SHP77 treated with DMSO at 0.1 percent for 48 hours (cell line): ENCODE measurements at places on chromosomes 2 and 18.

DNA sequence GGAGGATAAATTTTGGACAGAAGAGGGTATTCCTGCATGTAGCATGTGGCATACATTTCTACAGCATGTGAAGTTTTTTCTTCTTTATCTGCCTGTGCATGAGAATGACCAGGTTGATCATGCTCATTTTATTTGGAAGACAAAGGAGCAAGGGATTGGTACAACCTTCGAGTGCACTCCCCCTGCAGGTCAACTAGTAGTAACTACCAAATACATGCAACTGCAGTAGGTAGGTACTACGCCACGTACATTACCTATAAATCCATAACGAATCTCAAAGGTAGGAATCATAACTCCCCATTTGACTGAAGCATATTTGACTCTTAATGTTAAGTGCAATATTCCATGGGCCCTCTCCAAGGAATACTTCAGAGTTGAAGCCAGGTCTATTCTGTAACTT lies 763.9 kb downstream of the TSN start:
- DNase-seq: no peak

GRCh38 chr2:25981596-25982272 lies 563 bp downstream of the KIF3C start:
- no peak for DNase-seq

GRCh38 chr2:23745726-23746105 lies 181.2 kb downstream of the ATAD2B start:
- DNase-seq: no peak

- no peak for DNase-seq
Measured at GRCh38 chr2:215514516-215514915, 78.6 kb upstream of the FN1 start.
